ENCODE measurements at places on chromosomes 2 and 18. TPM values are rescaled to one million over a fixed set of nuclear protein-coding genes. Genes with fewer than 3 reads are reported as not detected.

The IHH gene
- total RNA-seq: not detected

The HAAO gene
- total RNA-seq: 0.68 TPM

The SERPINB2 gene
- total RNA-seq: 1.4 TPM

The GAD1 gene
- not detected for total RNA-seq

The PREB gene
- 24.6 TPM for total RNA-seq

The SERPINB3 gene
- not detected for total RNA-seq

The UGT1A6 gene
- not detected for total RNA-seq
